ENCODE measurements at places on chromosomes 7 and 10.

DNA sequence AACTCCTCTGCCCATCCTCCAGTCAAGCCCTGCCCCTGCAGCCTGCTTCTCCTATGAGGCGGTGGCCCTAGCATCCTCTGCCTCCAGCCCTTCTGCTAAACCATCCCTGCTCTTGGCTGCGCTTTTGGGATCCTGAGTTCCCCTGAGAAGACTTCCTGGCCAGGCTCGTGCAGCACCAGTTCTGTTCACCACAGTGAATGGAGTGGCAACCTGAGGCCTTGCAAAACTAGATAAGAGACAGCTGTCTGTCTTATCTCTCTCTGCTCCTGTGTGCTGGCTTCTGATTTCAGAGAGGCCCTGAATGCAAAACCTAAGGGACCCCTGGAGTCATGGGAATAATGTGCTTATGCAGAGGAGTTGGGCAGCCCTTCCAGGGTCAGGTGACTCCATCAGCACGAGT, 119.2 kb downstream of the TMEM178B start:
- no peak for DNase-seq

GRCh38 chr7:45564886-45565455, 9.2 kb upstream of the ADCY1 start:
- no peak for DNase-seq

- no peak for DNase-seq
Observed at GRCh38 chr10:1687190-1687589, 50.1 kb downstream of the ADARB2 start.

DNA sequence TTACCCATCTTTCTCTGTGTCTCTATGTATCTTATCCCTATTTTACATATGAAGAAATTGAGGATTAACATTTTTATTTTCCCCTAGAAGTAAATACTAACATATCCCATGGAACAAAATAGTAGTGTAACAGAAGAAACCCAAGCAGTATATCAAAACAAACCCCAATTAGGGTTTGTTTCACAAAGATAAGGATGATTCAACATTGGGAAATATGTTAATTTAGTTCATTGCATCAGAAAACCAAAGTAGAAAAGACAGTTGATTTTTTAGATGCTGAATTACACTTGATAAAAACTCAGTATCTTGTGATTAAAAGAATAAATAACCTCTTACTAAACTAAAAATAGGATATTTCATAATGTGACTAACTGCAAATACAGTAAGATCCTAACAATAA, 87.8 kb downstream of the GLCCI1 start:
- DNase-seq: peak; percentile 12

Data from fibroblast of mammary gland (primary cell).